ENCODE measurements at places on chromosomes 4 and X.

DNA sequence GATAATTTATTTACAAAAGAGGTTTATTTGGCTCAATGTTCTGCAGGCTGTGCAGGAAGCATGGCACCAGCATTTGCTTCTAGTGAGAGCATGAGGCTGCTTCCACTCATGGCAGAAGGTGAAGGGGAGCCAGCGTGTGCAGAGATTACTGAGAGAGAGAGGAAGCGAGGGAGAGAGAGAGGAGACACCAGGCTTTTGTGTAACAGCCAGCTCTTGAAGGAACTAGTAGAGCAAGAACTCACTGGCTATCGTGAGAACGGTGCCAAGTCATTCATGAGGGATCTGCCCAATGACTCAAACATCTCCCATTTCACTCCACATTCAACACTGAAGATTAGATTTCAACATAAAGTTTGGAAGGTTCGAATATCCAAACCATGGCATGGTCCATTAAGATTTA is 12.7 kb downstream of the GUCY1A1 start:
- DNase-seq, result peak; percentile 25

DNA sequence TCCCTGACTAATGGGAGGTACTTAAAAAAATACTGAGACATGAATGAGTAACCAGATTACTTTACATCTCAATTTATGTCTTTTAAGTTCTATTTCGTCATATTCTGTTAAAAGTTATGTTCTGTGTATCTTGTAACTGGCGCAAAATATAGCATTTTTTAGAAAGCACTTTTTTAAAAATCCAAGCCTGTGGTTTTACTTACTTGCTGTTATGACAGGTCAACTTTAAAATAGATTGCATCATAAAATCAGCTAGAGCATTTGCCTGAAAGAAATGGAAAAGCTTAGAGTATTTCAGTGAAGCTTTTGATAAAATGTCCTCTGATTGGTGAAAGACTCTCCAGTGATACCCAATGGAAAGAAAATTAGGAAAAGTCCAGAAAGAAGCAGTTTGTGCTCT is 1892.3 kb upstream of the TENM3 start:
- no peak for DNase-seq

DNA sequence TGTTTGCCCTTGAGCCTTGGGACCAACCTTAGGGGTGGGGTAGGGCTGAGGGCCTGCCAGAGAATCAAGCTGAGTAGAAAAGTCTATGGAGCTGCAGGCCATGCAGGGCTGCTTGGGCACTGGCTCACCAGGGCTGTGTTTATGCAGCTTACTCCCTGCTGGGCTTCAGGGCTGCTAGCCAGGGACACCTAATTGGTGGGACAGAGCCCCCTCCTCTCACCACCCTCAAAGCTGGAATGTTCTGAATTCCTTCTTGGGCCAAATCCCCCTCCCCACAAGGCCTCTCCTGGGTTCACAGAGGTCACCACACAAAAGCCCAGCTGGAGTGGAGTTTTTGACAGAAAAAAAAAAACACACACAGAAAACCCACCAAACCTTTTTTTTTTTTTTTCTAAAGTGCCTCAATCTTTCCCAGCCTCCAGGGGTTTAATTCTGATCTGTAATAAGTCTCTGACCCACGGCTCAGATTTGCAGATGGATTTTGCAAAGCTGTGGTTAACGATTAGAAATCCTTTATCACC is at the start of gene CLDN2:
Gene CLDN2, plus strand, starts transcription at position 471 of the 521 bp plus-strand sequence. CDS start 7,827 bp downstream, outside the sequence.
- DNase-seq, result no peak

GRCh38 chrX:20594985-20595384 is 328.3 kb upstream of the RPS6KA3 start:
- DNase-seq, result peak; percentile 1

- DNase-seq, result peak; percentile 34
These were observed 104.4 kb upstream of the ARHGAP24 start for GRCh38 chr4:85370400-85371032.

DNA sequence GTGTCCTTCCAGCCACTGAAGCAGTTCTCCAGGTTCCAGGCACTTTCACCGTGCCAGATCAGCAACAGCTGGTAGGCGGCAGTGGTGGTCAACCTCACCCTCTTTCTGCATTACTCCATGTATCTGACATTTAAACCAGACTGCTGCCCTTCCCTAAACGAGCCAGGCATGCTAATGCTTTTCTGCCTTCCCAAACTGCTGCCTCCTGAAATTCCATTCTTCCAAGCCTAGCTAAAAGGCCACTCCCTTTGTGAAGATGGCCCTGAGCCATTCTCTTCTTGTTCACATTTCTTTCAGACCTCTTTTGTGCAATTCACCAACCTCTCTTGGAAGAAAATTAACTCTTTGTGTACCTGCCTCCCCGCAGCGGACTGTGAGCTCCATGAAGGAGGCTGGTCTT is 73.7 kb downstream of the CHST7 start:
- no peak for DNase-seq

- no peak for DNase-seq
These were observed 178.7 kb upstream of the MAGEE2 start for GRCh38 chrX:75963774-75964173.

DNA sequence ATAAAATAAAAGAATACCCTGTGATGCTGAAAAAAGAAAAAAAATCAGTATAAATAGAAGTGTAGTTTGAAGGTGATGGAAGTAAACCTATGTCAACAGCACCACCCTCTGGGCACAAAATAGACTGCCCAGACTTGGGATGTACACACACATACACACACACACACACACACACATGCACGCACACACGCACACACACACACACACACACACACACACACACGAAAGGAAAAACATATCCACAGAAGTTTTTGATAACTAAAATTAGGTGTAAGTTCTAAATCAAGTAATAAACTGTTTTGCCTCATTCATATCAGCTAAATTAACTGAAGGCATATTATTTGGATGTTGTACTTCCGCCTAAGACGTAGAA is 40.5 kb downstream of the ANXA5 start:
- peak; percentile 75 for DNase-seq
